NCI-H1694 treated with DMSO at 0.1 percent for 48 hours (cell line): ENCODE measurements at places on chromosomes 7 and 10.

- DNase-seq: no peak
Observed at GRCh38 chr7:151896486-151896885, 19.6 kb upstream of the PRKAG2 start.

GRCh38 chr7:85160223-85160622 lies 26.6 kb downstream of the SEMA3D start:
- DNase-seq: no peak

DNA sequence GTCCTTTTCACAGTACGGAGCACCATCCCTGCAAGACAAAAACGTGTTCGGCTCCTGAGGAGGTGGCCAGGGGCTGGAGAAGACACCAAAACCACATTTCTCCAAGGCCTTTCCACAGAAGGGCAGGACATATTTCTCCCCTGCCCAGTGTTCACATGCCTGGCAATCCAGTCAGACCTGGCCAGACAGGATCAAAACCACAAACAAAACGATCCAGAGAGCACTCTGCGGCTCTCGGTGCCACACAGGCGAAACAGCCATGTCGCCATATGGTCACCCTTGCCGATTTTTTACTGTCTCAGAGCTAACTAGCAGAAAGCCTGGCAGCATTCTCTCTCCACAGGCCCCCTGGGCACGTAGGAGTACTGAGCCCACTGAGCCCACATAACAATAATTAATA lies 113.0 kb downstream of the ABLIM1 start:
- DNase-seq: peak; percentile 31

DNA sequence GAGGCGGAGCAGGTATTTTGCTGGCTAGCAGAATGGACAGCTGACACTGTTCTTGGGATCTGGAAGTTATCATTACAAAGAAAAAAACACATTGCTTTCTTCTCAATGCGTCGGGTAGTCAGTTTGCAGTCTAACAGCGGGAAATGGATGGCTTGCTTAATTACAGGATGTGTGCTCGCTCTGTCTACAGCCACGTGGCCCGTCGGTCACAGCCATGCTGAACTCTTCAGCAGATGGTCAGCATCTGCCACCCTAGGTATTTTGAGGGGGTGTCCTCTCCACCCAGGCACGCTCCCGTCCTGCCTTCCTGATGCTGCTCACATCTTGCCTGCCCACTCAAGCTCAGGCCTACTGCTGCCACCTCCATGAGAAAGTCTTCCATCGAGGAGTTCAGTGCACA lies 20.4 kb upstream of the INMT start:
- DNase-seq: no peak

DNA sequence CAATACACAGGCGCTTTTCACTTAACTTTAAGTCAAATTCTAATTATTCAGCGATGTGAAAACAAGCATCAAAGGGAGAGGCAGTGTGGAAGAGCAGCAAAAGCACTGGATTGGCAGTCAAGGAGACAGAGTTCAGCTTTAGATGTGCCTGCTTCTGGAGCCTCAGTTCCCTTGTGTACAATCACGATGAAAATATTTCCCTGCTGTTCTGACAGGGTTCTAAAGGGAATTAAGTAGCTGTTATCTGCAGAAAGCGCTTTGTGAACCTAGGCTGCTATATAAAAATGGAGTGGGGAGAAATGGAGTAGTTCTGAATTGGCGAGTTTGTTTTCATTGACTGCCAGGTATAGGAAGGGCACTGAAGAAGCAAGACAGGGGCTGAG lies 237.8 kb upstream of the SP8 start:
- no peak for DNase-seq

- DNase-seq: peak; percentile 59
Observed at GRCh38 chr10:11515596-11516430, 95.6 kb downstream of the USP6NL start.

GRCh38 chr7:134660961-134661376 lies 14.3 kb downstream of the BPGM start:
- DNase-seq: no peak

DNA sequence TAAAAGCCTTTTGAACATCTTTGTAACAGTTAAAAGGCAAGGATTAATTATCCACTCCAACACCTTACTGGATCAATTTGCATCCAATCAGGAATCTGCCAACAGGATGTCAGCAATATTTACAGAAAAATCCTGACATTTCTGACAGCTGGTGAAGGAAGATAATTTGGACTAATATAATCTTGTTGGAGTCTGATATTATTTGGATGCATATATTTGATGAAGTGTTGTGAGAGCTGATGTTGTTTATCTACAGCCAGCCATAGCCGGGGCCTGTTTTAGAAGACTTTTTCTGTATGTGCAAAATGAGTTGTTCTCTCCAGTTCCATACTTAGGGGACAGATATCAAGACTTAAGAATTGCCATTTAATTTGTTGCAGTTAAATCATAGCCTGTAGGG lies 91.1 kb downstream of the GPR37 start:
- DNase-seq: no peak

DNA sequence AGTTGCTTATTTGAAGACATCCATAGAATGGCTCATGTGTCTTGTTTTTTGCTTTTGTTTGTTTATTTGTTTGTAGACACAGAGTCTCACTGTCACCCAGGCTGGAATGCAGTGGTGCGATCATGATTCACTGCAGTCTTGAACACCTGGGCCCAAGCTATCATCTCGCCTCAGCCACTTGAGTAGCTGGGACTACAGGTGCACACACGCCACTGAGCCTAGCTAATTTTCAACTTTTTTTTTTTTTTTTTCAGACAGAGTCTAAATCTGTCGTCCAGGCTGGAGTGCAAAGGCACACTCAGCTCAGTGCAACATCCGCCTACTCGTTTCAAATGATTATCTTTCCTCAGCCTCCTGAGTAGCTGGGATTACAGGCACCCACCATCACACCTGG lies 83.3 kb upstream of the KLF6 start:
- no peak for DNase-seq

DNA sequence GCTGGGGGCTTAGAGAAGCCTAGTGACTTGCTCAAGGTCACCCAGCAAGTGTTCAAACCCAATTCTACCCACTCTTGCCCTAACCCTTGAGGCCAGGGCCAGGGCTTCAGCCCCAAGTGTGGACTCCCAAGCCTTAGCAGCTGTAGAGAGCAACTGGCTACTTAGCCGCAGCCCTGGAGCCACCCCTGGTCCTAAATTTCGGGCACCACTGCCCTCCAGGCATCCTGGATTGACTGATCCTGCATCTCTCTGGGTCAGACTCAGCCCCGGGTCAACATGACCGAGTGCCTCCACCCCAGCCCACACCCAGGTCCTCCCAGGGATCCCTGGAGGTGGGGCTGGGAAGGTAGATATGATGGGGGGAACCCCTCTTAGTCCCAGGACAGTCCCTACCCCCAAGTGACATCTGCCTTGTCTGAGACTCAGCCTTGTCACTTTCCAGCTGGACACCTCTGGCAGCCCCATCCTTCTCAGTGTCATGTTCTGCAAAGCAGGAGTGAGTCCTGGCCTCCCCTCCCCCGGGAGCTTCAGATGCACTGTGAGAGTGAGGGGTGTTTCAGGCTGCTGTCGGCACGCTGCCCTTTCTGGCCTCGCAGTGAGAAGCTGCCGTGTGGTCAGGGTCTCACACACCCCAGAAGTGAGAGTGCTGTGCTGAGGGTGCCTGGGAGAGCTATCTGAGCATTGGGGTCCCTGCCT lies 89.8 kb downstream of the ZMIZ1 start:
- DNase-seq: no peak

DNA sequence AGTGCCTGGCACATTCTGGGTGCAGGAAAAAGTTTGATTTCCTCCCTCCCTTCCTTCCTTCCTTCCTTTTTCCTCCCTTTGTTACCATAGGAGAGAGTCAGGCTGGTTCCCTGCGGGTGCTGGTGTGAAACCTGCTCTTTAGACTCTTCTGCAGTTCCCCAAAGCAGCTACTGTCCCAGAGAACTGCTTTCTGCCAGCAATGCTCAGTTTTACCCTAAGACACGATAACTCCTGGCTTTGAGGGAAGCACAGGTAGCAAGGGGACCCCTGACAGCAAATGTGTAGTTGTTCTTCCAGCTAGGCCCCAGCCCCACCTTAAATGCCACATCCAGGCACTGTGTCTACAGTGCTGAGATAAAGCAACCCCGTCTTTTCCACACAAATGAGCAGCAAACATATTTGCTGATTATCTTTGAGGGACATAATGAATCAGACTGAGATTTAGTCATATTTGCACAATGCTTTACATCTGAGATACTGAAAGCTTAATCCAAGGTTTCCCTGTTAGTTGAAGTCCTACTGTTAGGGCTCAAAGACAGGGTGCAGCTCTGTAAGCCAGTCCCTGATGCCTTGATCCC lies 55.5 kb downstream of the MET start:
- no peak for DNase-seq

DNA sequence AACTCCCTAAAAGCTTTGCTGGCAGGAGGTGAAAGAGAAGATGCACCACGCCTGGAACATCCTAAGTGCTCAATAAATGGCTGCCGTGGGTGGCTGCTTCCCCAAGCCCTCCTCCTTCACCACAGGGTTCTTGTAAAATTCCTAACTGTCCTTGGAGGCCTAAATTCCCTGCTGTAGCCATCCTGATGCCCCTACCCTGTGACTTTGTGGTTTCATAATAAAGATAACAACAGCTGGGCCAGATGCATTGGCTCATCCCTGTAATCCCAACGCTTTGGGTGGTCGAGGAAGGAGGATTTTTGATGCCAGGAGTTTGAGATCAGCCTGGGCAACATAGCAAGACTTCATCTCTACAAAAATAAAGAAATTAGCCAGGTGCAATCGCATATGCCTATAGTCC lies 341.8 kb downstream of the ANKRD30A start:
- DNase-seq: no peak

DNA sequence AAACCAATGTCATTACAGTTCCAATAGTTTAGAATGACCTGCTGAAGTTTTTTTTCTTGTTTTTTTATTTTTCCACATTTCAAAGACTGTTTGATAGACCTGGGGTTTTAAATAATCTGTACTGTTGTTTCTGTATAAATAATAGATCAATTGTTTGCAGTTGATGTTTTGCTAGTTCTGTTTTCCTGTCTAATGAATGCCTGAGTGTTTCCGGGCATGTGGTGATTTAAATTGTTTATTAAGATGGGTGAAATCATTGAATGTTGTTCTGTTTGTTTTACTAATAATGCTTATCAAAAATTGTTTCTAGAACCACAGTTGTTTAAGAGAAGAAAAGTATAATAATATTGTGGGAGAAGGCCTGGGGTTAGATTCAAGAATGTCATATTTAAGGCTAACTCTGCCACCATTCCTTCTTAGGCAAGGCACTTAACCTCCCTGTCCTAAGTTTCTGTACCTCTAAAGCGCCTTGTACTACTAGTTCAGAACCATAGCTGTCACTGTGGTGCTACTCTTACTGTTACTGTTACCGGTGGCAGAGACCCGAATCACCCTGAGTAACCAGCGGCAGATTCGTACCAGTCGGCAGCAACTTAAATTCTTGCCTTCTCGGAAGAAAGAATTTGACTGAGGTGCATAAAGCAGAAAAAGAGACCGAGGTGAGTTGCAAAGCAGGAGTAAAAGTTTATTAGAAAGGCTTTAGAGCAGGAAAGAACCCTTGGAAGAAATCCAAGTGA lies 1014.1 kb downstream of the REEP3 start:
- DNase-seq: no peak

DNA sequence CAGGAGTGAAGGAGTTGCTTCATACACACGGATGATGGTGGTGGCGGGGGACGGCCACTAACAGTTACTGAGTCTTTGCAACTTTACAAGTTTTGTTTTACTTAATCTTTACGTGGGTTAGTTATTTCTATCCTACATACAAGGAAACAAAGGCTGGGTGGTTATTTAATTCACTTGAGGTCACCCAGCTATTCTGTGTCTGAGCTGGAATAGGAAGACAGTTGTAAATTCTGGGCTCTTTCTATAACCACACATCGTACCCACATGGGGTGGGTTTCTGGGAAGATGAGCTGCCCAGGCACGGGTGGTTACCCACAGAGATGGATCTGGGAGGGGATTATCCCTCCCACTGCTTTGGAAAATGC lies 137.9 kb downstream of the ANLN start:
- no peak for DNase-seq

DNA sequence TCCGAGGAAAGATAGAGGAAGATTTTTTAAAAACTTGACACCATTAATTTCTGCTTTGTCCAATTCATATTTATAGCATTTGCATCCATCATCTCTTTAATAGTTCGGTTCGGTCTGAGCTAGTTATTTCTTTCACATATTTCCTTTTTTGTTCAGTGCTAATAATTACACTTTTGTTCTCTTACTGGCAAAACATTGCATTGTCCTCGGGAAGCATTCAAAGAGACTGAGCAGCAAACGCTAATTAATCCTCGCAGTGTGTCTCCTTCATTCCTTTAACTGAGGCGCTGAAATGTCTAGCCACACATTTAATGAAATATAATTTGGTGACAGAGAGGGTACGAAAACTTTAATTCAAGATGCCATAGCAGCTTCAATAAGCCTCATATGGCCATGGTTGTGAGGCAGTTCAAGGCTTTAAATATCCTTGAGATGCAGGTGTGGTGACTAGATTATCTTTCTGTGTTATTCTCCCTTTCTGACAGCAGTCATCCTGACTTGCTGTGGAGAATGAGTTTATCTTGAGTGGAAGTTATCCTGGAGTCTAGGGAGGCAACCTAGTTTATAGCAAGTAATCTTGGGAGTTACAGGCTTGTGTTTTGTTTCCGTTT lies 431.4 kb downstream of the SDK1 start:
- no peak for DNase-seq

DNA sequence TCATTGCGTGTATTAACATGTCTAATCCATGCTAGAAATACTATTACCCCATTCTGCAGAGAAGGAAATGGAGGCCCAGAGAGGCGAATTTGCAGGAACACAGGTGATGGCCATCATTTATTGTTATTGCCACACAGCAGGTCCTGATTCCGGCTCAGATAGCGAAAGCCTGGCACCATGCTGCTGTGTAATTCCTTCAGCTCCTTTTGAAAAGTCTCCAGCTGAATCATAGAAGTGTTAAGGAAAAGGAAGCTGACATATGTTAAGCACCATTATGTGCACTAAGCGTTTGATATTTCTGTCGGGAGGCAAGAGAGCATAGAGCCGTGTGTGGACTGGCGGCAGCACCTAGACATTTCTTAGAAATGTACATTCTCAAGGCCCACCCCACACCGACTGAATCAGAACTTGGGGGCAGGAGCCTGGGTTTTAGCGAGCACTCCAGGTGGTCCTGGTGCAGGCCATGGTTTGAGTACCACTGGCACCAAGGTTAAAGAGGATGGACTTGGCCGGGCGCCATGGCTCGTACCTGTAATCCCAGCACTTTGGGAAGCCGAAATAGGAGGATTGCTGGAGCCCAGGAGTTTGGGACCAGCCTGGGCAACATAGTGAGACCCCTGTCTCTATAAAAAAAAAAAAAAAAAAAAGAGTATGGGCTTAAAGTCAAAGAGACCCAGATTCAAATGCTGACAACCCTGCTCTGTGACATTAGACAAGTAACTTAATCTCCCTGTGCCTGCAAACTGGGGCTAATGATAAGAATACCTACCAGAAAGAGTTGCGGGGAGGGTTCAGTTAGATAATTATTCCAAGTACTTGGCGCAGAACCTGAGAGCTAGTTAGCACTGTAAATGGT lies 52.2 kb downstream of the UNC5B start:
- DNase-seq: no peak

GRCh38 chr7:130988443-130988842 lies 254.4 kb upstream of the KLF14 start:
- DNase-seq: peak; percentile 12

- no peak for DNase-seq
Observed at GRCh38 chr10:58637352-58637751, 124.7 kb downstream of the BICC1 start.
